ENCODE measurements at places on chromosomes 4 and X.

DNA sequence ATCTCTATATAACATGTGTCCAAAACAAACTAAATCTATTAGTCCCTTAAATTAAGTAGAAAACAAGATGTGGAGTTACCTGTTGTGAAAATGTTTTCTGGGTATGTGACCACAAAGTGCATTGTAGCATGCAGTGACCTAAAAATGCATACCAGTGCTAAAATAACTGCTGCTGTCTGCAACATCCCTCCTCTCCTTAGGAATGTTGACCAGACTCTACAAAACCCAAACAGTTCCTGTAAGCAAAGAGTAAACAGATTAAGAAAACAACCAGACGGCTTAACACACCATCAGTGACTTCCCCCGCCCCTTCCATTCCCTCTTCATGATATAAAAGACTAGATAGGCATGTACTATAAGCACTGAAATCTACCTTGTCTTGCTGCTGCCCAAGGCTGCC lies 15.8 kb upstream of the RAB33B start:
- no peak for DNase-seq

- no peak for DNase-seq
Measured at GRCh38 chr4:15521442-15522039, 51.9 kb downstream of the CC2D2A start.

GRCh38 chr4:127249767-127250108 lies 383.0 kb upstream of the INTU start:
- no peak for DNase-seq

- DNase-seq, result no peak
Measured at GRCh38 chr4:633976-634598, 8.7 kb downstream of the PDE6B start.

GRCh38 chr4:26751838-26752237 lies 108.8 kb upstream of the STIM2 start:
- no peak for DNase-seq

GRCh38 chrX:125826774-125827451 lies 339.2 kb downstream of the DCAF12L2 start:
- DNase-seq, result no peak

DNA sequence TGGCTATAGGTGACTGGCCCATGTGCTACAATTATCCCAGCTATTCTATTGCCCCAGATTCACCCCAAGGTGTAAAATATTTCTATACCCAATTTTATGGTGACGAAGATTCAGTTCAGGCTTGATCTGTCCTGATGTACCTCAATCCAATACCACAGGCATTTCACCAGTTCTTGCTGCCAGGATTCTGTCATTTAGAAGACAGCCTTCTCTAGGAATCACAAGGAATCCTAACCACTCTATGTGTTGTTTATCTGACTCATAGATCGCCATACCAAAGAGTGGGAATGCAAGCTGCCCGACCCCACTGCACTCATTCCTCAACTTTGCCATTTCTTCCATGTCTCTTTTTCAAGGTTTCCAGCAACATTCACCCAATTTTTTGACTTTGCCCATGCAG lies 355.0 kb upstream of the EMCN start:
- DNase-seq, result no peak

DNA sequence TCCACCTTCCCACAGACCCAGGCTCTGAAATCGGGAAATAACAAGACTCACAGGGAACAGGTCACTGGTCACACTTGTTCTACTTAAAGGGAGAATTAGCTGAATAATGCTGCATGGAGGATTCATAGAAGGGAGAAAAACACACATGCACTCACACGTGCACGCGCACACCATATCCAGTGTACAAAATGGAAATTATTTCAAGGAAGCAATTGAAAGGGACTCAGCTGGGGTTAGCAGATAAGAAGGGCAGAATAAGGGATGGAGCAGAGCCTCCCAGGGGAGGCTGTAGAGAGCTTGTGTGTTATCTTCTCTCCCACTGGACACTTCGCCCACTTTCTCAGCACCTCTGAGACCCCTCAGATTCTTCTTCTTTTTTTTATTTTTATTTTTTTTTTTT lies 10.3 kb downstream of the GABRQ start:
- no peak for DNase-seq
